H9 (cell line): ENCODE measurements at places on chromosomes 6 and 20. TPM values are rescaled to one million over a fixed set of nuclear protein-coding genes. Genes with fewer than 3 reads are reported as not detected.

The ME1 gene
- total RNA-seq: 7.8 and 7.9 TPM in 2 replicates

DNA sequence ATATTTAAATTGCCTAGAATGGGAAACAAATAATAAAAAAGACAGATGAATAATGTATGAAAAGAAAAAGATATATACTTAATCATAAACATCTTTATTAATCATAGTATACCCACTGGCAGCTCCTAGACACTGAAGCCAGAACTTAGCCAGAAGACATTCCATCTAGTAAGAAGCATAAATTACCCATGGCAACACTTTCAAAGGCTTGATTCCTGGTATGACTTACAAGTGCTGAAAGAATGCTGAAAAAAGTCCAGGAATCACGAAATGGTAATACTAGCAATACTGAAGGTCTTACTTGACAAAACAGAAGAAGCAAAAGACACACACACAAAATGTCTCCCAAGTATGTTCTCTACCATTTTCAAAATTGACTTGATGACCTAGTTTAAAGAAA lies 38.0 kb downstream of the RWDD2A start:
- DNase-seq: no peak

DNA sequence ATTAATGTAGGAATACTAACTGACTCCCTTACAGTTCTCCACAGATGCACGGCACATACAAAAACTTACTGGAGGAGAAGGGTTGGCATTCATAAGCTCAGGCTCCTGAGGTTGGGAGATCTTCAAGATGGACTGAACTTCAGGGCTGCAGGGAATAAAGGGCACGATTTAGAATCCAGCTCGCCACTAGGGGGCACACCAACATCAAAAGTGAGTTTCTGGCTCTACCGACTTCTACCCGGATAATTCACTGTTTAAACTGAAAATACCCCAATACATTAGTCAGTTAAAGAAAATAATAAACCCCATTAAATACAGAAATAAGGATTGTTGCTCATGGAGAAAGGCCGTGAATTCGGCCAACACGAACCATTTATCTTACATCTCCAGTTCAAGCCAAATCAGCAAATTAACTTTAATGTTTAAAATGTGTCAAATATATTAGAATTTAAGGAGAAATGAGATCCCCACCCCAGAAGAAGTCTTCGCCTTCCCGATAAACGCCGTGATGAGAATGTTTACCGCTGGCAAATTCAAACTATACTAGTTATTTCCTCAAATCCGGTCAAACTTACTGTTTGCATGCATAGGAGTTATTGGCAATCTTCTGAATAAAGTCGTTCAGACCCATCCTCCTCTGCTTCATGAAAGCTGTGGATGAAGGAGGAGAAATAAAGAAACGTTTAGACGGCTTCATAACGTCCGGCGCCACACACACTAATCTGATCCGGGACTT lies 121.7 kb upstream of the SLC2A12 start:
- peak; percentile 76 for DNase-seq

The MPIG6B gene
- not detected in 2 replicates for total RNA-seq

GRCh38 chr6:33211666-33212422 lies 3.5 kb downstream of the RING1 start:
- DNase-seq: peak; percentile 82

GRCh38 chr6:163122365-163122764 lies 292.2 kb upstream of the QKI start:
- DNase-seq: no peak

DNA sequence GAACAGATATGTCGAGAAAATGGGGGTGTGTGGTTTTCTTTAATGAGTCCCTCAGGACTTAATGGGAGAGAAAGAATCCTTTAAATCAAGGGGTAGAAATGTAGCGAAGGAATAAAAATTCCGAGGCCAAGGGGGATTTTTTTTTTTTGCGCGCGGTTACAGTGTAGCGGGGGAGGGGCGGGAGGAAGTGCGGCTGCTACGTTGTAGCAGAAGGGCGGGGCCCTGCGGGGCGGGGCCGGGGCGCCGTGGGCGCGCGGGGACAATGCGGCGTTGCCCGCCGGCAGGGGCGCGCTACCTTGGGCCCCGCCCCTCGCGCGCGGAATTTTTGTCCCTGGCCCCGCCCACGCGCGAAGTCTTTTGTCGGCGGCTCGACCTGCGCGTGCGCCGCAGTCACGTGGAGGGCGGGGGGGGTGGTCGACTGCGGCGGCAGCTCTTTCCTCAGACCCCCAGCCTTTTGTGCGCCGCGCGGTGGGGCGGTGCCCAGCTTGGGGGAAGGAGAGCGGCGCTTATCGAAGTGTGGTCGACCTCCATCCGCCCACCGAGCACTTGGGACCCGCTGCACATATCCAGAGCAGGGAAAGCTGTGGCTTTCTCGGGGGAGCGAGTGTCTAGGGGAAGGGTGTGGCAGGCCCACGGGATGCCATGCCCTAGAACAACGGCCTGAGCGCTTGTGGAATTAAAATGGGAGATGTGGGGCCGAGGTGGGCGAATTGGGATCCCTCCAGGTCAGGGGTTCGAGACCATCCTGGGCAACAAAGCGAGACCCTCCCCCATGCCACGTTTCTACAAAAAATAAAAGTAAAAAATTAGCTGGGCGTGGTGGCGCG lies 1.3 kb downstream of the TUBB start:
- peak; percentile 85 for DNase-seq

The GABRR1 gene
- 0.26 and 0.33 TPM in 2 replicates for total RNA-seq
